GM10248 (cell line): ENCODE measurements at places on chromosomes 7 and 10.

DNA sequence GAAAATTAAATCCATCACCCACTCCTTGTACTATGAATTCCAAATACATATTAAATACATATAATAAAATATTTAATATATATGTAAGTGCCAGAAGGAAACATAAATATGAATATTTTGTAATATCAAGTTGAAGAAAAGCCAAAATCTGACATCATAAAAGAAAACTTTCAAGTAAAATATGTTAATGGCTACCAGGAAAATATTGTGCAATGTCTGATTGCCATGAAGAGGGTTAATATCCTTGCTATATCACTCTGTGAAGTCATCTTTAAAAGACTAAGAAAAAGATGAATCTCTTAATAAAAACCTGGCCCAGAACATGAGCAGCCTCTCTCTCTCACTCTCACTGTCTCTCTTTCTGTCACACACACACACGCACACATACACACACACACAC lies 130.2 kb downstream of the EGFR start:
- no peak for DNase-seq

DNA sequence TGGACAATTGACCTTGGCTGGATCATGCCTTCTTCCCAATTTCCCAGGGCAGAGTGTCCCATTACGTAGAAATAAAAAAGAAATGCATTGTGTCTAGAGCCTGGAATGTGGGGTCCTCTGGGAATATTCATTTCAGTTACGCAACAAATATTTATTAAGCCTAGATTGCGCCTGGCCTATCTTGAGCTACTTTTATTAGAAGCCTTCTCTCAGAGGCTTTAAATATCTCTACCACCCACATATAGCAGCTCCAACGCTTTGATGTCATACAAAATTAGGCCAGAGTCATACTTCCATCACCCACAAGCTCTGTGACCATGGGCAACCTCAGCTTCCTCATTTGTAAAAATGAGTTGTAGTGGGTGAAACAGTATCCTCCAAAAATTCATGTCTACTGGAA lies 24.9 kb upstream of the CARD11 start:
- peak; percentile 29 for DNase-seq

DNA sequence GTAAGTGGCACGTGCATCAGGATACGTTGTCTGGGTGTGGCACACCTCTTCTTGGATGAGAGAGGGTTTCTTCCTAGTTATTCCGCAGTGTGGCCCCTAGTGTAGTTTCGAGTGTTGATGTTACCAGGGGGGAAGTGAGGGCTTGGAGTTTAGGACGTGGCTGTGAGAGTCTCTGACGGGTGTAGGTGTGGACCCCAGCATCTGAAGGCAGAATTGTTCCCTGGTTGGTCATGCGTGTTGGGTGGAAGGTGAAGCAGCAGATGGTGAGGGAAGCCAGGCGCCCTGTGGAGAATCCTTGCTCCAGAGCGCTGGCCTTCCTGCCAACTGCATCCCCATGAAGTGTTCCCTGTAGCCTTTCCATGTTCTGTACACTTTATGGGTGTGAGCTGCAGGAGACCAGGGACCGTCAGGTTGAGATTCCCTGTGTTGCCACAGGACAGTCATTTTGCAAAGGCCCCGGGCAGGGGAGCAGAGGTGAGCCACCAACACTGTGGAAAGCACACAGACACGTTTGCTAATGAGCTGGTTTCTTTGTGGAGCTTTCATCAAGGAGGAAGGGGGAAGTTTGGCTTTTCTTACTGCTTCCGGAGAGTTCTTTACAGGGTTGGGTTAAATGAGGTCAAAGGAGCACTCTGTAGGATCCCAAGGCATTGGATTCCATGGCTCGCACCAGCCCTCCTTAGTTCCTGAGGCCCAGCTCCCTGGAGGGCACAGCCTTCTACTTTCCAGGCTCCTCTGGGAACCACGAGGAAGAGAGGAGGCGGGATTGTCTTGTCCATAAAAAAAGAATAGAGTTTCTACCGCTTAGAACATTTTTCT lies 32.0 kb downstream of the TSPAN14 start:
- DNase-seq: no peak

- no peak for DNase-seq
These were observed 4.0 kb downstream of the SKAP2 start for GRCh38 chr7:26860361-26860760.

- no peak for DNase-seq
These were observed 9.0 kb upstream of the TBXAS1 start for GRCh38 chr7:139820089-139820488.

DNA sequence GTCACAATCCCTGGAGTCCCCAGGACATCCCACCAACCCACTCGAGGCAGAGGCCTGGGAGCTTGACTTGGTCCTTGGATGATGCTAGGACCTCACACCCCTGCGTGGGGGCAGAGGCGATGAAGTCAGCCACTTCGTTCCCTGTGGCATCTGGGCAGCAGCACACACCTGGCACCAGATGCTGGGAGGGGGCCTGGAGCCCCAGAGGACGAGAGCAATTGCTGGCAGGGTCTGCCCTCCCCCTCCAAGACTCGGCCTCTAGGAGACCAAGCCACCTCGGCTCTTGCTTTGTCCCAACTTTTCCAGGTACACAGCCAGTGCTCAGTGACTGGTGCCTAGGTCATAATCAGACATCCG lies 39.1 kb downstream of the DPYSL4 start:
- DNase-seq: no peak

GRCh38 chr7:74290981-74291441 lies 1.8 kb downstream of the CLIP2 start:
- DNase-seq: no peak

DNA sequence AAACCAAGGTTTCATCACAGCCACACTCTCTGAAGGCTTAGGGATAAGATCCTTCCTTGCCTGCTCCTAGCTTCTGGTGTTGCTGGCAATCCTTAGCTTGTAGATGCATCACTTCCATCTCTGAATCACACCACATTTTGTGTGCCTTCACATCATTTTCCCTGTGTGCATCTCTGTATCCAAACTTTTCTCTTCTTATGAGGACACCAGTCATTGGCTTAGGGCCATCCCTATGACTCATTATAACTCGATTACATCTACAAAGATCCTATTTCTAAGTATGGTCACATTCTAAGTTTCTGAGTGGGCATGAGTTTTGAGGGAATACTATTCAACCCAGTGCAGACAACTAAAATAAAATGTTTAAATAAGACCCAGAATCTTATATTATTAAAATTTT lies 121.7 kb downstream of the C7orf25 start:
- DNase-seq: no peak

- DNase-seq: no peak
These were observed 115.5 kb downstream of the RTKN2 start for GRCh38 chr10:62153191-62153590.

GRCh38 chr10:123241391-123242141 lies 87.4 kb downstream of the BUB3 start:
- DNase-seq: peak; percentile 18

- DNase-seq: no peak
These were observed 48.1 kb downstream of the GNAI1 start for GRCh38 chr7:80182630-80183276.

GRCh38 chr10:121380211-121380610 lies 218.0 kb downstream of the FGFR2 start:
- no peak for DNase-seq
